Psoas muscle (tissue), 8 donors: ENCODE measurements at places on chromosomes 2 and 18. TPM values are rescaled to one million over a fixed set of nuclear protein-coding genes. Genes with fewer than 3 reads are reported as not detected.

GRCh38 chr2:71538241-71538640, 84.9 kb downstream of the DYSF start:
- no peak for DNase-seq

Gene MATN3
- not detected for total RNA-seq

- peak; percentile 34 for DNase-seq
These were observed at the start of gene HOXD4 for GRCh38 chr2:176151442-176152287. Gene HOXD4, plus strand, starts transcription at chr2:176151550. Its CDS starts 84 bp downstream, at chr2:176151634.

Gene VWC2L
- 0.51 TPM for total RNA-seq
